ENCODE measurements at places on chromosomes 5 and 9. TPM values are rescaled to one million over a fixed set of nuclear protein-coding genes. Genes with fewer than 3 reads are reported as not detected.
A peak's percentile ranks its signal among the peaks of the same experiment; 100 is the strongest.

- DNase-seq = peak; percentile 49
These were observed 490.9 kb downstream of the SEMA5A start for GRCh38 chr5:9054821-9055589.

- DNase-seq = no peak
These were observed 41.4 kb downstream of the PSMB7 start for GRCh38 chr9:124373851-124374250.

DNA sequence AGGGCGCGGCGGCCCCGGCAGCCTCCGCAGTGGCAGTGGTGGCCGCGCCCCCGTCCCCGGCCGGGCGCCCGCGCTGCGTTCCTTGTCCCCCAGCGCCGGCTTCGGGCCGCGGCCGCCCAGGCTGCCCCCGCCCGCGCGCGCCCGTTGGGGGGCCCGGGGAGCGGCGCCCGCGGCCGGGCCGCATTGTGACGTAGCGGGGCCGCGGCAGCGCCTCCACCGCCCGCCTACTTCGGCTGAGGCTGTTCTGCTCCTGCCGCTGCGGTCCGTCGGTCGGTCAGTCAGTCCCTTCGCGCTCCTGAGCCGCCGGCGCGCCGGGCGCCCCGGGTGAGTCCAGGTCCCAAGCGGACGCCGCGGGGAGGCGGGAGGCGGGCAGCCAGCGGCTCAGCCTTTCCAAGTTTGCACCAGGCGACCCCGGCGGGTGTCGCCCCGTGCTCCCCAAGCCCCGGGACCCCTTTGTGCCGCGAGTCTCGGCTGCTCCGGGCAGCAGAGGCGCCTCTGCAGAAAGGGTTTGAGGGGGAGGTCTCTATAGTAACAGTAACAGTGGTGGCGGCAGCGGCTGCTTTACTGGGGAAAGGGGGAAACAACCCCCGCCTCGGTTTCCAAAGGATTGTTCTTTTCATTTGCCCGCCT, at the start of gene SNCAIP:
Gene SNCAIP (plus strand): TSS at position 277 of the 630 bp plus-strand sequence. CDS start 78,898 bp downstream, outside the sequence.
- peak; percentile 89 for DNase-seq

GRCh38 chr5:120093178-120093577, 370.9 kb upstream of the PRR16 start:
- no peak for DNase-seq

DNA sequence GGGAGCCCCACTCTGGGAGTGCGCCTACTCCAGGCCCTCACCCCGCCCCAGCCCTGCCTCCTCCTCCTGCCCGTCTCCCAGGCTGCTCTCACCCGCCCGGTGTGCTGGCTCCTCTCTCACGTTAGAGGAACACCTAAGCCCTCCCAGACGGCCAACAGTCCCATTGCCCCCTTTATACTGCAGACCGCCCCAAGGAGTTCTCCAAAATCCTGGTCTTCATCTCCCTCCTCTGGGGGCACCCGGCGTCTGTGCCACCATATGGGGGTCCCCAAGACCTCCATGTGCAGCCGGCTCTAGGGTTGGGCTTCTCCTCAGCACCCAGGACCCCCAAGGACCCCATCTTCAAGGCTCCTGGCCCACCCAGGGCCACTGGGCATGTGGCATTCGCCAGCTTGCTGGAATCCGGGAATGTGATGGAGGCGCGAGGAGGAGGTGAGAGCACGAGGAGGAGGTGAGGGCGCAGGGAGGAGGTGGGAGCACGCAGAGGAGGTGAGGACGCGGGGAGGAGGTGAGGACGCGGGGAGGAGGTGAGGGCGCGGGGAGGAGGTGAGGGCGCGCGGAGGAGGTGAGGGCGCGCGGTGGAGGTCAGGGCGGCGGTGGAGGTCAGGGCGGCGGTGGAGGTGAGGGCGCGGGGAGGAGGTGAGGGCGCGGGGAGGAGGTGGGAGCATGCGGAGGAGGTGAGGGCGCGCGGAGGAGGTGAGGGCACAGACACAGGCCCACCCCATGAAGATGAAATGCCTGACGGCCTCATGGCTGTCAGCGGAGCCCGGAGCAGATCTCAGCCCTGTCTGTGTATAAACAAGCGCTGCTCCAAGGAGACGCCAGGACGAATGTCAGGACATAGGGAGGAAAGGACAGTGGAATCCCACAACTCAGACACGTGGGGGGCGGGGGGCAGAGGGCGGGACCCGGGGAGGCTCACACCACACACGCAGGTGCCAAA, 41.2 kb downstream of the EXD3 start:
- DNase-seq = peak; percentile 90

- no peak for DNase-seq
These were observed 29.8 kb downstream of the TCF7 start for GRCh38 chr5:134143944-134144941.

DNA sequence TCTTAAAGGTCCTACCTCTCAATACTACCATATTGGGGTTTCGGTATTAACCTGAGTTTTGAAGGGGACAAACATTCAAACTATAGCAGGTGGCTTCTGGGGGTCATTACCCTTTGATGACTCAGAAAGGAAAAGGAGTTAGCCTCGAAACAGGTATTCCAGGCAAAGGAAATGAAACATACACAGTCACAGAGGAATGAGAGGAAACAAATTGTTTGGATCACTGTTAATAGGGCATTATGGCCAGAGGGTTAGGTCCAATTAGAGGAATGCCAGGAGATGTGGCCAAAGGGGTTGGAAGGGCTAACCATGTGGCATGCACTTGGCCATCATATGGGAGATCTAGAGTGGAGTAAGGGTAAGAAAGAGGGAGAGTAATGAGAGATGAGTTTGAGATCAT, 23.9 kb upstream of the NIM1K start:
- no peak for DNase-seq

GRCh38 chr5:131265311-131265803, 1.5 kb downstream of the CDC42SE2 start:
- DNase-seq = no peak

DNA sequence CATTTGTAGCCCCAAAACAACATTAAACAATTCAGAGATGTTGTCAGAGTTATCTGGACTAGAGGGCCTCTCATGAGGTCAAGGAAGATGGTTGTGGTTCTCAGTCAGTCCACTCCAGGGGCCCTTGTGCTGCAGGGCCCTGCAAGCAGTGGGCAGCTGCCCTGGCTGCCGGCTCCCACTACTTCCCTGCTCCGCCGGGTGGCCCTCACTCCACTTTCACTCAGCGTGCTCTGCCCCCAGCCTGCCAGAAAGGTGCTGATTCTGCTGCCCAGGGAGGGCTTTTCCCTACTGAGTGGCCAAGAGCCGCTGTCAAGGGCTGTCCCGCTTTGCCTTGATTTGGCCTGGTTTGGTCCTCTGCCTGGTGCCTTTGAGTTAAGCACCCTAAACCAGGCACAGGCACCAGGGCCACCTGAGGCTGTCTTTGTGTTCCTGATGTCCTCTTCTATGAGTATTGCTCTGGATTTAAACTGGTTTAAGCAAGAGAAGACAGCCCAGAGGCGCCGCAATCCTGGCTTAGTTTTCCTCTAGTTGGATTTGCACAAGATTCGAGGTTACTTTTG, 117.2 kb downstream of the GADD45G start:
- DNase-seq = no peak

The FAM153A gene
- not detected for total RNA-seq

The ZNF658 gene
- 7.4 TPM for total RNA-seq

The FAM163B gene
- total RNA-seq = not detected

The PRDM9 gene
- not detected for total RNA-seq
